Activated CD8-positive, alpha-beta memory T cell treated with anti-CD3 and anti-CD28 coated beads for 1 hour (primary cell): ENCODE measurements at places on chromosomes 1 and 21.

DNA sequence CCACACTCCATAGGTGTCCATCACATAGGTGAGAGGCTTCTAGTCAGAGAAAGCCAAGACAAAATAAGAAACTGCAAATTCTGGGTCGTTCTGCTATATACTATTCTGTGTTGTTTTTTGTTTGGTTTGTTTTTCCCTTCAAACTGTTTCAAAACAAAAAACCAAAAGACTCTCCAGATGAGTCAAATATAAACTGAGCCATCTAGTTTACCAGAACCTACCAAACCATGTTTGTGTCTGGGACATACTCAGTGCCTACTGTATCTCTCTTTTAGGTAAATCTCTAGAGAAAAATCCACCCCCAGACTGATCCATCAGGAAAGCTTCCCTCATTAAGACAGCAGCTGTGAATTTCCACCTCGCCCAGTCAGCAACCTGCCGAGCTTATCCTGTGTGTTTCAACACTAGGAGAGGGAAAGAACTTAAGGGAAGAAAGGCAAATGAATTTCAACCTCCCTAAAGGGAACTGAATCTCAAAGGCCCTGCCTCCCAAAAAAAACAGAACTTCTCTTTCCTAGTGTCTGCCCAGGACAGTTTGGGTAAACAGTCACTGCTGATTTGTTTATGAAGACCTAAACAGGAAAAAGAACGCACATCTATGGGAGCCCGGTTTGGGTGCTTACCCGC lies 17.2 kb downstream of the PPT1 start:
- no peak for DNase-seq

DNA sequence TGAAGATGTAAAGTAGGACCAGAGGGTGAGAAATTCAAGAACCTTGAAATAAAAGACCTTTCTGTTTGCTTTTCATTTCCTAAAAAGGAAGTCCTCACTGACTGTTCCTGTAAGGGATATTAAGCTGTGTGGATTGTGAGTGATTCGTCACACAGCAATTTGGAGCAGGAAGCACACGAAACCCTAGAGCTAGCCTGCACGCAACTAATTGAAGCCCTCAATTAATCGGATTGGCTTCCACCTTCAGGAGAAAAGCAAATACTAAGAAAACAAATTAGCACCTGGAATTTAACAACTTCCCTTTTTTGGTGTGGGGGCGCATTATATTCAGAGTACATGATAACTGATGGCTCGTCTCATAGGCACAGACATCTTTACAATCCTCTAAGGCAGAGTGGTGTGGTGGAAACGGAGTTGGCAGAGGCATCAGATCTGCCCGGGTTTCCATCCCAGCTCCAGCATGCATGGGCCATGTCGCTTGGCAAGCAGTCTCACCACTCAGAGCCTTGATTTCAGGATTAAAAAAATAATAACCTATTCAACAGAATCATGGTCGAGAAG lies 95.2 kb downstream of the KCNJ15 start:
- DNase-seq: no peak

GRCh38 chr21:29904359-29905282 lies 35.2 kb downstream of the GRIK1 start:
- DNase-seq: no peak

GRCh38 chr1:224524679-224525078 lies 90.1 kb upstream of the WDR26 start:
- DNase-seq: no peak

- no peak for DNase-seq
These were observed 129.8 kb upstream of the DAB1 start for GRCh38 chr1:57553666-57554065.
